Keratinocyte (primary cell): ENCODE measurements at places on chromosomes 13 and 19. TPM values are rescaled to one million over a fixed set of nuclear protein-coding genes. Genes with fewer than 3 reads are reported as not detected.

The SHC2 gene
- 2.2 to 9.9 TPM (median 2.5 TPM) in 3 replicates for polyA plus RNA-seq

The NLRP9 gene
- not detected in 3 replicates for polyA plus RNA-seq

The PSG1 gene
- 0.24 to 0.28 TPM (median 0.27 TPM) in 3 replicates for polyA plus RNA-seq

The UHRF1 gene
- polyA plus RNA-seq: 3.2 to 16.3 TPM (median 9.7 TPM) in 3 replicates

The GSX1 gene
- not detected in 3 replicates for polyA plus RNA-seq

The HPN gene
- not detected in 3 replicates for polyA plus RNA-seq

The RB1 gene
- 13.9 to 22.4 TPM (median 15.5 TPM) in 3 replicates for polyA plus RNA-seq

The KIR3DL2 gene
- not detected in 3 replicates for polyA plus RNA-seq

The C5AR1 gene
- polyA plus RNA-seq: 0.15 to 0.63 TPM (median 0.42 TPM) in 3 replicates

The EDDM13 gene
- 3.0 to 7.4 TPM (median 6.1 TPM) in 3 replicates for polyA plus RNA-seq

The LRRC8E gene
- polyA plus RNA-seq: 11.5 to 22.2 TPM (median 13.5 TPM) in 3 replicates

The CACNG6 gene
- polyA plus RNA-seq: not detected in 3 replicates

The YJEFN3 gene
- polyA plus RNA-seq: 0.56 to 1.4 TPM (median 1.2 TPM) in 3 replicates

The TNFSF11 gene
- 0.14 TPM in 1 of 3 replicates, not detected in the others for polyA plus RNA-seq

The NLRP11 gene
- polyA plus RNA-seq: 0.01 TPM in 1 of 3 replicates, not detected in the others

The ISYNA1 gene
- polyA plus RNA-seq: 3.5 to 8.3 TPM (median 7.0 TPM) in 3 replicates

The SPIB gene
- 0.10 TPM in 1 of 3 replicates, not detected in the others for polyA plus RNA-seq

The ATP11A gene
- 3.6 to 4.3 TPM (median 4.3 TPM) in 3 replicates for polyA plus RNA-seq
